ENCODE measurements at places on chromosomes 7 and 10.

GRCh38 chr10:18071591-18071990 lies 68.6 kb upstream of the CACNB2 start:
- DNase-seq: no peak

GRCh38 chr10:11553773-11554381 lies 57.6 kb downstream of the USP6NL start:
- DNase-seq: no peak

- DNase-seq: no peak
These were observed 204.7 kb downstream of the CNTNAP2 start for GRCh38 chr7:146321301-146321700.

GRCh38 chr10:114925587-114926586 lies 12.1 kb upstream of the TRUB1 start:
- no peak for DNase-seq

GRCh38 chr10:89427629-89428028 lies 13.3 kb downstream of the IFIT5 start:
- no peak for DNase-seq

- DNase-seq: no peak
These were observed 626 bp downstream of the PRPF18 start for GRCh38 chr10:13587391-13587790.

DNA sequence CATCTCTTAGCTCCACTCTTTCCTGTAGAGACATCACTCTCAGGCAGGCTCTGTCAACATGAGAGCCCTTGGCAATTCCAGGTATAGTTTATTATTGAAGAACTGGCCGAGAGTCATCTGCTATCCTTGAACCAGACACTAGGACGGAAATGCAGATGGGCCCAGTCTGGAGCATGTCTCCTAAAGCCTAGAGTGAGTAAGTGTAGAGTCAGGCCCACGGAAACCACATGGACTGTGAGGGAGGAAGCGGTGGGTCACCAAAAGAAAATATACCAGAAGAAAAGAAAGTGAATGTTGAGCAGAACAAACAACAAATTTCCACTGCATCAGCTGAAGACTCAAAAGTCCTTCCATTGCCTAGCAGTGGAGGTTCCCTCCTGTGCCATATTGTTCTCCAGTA lies 15.7 kb upstream of the RELN start:
- DNase-seq: no peak

- no peak for DNase-seq
These were observed 35.3 kb downstream of the INPP5F start for GRCh38 chr10:119761106-119761505.

DNA sequence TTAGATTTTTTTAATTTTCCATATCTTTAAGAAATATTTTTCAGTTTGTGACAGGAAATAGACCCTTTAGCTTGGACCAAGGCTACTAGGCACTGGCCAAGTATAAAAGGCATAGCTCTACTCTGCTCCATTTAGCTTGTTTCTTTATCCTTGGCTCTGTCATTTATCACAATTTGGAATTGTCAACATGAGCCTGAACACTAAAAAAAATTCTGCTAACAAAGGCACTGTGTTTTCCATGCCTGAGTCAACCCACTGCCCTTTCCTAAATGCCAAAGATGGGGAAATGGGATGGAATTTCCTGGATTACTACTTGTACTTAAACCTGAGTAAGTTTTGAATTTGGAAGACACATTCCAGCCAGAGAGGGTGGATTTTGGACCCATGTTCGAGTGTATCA lies 128.4 kb downstream of the NSUN6 start:
- DNase-seq: no peak

DNA sequence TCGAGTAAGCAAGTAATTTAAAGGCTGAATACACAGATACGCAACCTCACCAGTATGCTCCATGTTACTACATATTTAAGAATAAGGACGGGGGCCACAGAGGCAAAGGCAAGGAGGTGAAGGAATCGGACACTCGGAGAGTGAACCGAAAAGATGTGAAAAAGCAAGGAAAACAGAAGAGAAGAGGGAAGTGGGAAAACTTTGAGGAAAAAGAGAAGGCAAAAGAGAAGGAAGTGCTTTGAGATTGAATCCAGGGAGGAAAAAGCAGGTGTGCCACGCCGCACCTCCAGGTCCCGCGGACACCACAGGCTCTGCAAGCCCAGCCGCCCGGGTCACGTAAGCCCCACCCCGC lies 367 bp upstream of the AVL9 start:
- DNase-seq: no peak

- no peak for DNase-seq
These were observed 13.4 kb downstream of the HEPACAM2 start for GRCh38 chr7:93212881-93213280.
